ENCODE measurements at places on chromosomes 11 and 22.

GRCh38 chr11:117002639-117003299 lies 95.5 kb downstream of the SIK3 start:
- DNase-seq: no peak

- DNase-seq: no peak
Observed at GRCh38 chr11:64642871-64643255, 51.8 kb downstream of the SLC22A12 start.

DNA sequence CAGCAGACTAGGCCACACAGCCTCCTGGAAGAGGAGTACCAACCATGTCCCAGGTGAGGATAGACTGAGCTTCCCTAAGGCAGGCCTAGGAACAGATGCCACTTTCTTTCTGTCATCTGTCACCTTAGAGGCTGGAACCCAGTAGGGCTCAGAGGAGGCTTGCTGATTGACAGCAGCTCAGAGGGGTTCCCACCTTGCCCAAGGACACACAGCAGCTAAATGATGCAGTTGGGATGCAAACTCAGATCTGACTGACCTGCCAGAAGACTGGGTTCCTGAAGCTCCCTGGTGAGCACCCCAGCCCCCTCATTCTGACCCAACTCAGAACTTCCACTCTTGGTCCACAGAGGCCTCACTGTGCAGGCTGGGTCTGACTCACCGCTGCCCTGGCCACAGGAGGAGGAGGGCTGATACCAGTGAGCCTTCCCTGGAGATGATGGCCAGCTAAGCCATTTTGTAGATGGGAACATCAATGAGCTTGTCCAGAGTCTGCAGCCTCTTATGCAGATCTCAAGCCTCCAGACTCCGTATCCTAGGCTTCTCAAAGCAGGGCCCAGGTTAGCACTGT lies 14.0 kb downstream of the CAPN5 start:
- no peak for DNase-seq

GRCh38 chr11:38818720-38819119 lies 2220.7 kb upstream of the RAG2 start:
- no peak for DNase-seq

DNA sequence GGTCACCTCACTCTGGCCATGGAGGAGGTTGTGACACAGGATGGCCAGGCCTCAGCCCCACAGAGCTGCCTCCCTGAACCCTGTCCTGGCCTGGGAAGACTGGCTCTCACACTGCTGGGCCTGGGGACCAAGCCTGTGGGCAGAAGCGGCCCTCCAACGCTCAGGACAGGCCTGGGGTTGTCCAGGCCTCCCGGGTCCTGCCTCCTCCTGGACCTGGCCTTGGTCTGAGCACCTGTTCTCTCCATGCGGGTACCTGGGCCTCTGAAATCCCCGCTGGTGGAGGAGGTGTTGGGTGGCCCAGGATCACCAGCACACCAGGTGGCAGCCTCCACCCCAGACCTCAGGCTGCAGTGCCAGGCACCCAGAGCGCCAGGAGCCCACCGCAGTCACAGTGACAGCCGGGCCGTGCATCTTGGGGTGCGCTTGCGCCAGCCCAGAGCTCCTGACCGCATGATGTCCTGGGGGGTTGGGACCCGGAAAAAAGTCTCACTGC lies 16.1 kb upstream of the PIM3 start:
- no peak for DNase-seq

DNA sequence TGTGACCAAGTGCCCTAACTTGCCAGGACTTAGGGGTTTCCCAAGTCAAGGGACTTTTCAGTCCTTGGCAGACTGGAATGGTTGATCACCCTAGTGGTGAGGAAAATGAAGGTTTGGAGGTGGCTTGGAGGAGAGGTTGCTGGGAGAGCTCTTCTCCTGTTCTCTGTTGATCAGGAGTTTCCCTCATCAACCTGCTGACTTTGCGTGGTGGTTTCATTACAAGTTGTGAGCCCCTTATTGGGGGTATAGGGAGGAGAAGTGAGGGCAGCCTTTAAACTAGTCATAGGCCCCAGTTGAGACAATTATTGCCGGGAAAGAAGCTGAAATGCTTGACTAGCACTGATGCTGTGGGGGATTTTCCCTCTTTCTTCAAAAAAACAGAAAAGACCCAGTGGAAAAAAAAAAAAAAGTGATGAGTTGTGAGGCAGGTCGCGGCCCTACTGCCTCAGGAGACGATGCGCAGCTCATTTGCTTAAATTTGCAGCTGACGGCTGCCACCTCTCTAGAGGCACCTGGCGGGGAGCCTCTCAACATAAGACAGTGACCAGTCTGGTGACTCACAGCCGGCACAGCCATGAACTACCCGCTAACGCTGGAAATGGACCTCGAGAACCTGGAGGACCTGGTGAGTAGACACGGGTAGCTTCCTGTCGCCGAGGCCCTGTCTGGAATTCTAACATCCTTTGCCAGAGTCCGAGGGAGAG lies at the start of gene CXCR5:
Gene CXCR5 (plus strand): TSS at position 525 of the 704 bp plus-strand sequence. CDS start 50 bp downstream, at position 575.
- no peak for DNase-seq

DNA sequence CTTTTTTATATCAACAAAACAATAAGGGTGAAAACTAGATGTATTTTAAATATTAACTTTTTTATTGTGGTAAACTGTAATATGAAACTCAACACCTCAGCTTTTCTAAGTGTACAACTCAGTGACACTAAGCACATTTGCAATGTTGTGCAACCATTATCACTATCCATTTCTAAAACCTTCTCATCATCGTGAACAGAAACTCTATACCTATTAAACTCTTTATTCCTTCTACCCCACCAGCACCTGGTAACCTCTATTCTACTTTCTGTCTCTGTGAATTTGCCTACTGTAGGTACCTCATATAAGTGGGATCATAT lies 9.4 kb downstream of the HORMAD2 start:
- DNase-seq: no peak

DNA sequence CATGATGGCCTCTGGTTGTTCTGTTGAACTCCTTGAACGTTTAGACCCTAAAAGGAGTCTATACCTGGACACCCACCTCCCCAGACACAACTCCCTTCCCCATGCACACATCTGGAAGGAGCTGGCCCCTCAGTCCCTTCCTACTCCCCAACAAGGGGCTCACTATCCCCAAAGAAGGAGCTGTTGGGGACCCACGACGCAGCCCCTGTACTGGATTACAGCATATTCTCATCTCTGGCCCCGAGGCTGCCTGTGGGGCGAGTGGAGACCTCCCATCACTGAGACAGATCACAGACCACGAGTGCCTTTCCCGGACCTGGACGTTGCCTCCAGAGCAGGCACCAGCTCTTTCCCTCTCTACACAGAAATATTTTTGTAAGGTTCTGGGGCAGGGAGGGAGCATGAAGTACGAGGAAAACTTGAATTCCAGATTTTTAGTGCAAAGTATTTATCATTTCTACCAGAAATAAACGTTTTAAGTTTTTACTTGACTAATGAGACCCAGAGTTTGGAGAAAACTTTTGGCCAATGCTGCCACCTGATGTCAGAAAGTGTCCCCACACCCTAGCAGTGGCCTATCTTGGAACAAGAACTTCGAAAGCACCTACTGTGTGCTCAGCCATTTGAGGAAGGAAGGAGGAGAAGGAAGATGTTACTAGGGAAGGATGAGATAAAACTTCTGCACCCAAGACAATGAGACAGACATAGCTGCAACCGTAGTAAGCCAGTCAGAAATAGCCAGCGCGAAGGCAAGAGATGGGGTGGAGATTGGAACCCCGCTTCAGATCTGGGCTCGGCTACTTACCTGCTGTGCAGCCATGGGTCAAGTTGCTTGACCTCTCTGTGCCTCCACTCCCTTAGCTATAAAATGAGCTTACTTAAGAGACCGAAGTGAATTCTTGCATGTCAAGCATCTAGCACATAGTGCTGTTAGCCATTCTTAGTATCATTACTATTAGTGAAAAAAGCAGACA lies 10.2 kb upstream of the POU2F3 start:
- DNase-seq: no peak

- DNase-seq: no peak
Observed at GRCh38 chr11:16301462-16301861, 54.9 kb downstream of the SOX6 start.

DNA sequence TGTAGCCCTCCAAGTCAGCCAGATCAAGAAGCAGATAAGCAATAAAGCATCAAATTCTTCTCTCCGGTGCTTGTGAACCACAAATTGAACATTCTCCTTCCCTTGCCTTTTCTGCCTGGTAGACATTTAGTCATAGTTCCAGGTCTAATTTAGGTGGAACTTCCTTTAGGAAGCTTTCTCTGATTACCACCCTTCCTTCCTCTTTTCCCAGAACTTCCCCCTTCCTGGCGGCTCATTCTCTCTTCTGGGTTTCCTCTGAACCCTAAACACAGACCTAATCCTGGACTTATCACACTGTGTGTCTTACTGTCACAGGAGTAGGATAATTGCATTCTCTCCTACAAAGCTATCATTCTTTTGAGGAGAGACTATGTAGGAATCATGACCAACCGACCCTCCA lies 61.9 kb downstream of the RCN1 start:
- DNase-seq: no peak

DNA sequence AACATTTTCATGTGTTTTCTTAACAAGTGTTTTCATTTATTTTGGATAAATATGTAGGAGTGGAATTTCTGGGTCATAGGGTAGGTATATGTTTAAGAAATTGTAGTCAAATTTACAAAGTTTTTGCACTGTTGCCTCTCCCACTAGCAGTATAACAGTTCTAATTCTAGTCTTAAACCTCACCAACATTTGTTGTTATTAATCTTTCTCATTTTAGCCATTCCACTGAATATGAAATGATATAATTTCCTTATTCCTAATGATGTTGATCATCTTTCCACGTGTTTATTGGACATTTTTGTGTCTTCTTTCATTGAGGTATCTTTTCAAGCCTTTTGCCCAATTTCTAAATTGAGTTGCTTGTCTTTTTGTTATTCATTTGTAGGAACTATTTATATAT lies 62.0 kb downstream of the C11orf91 start:
- DNase-seq: no peak

Data from glomerular endothelial cell (primary cell).